ENCODE measurements at places on chromosomes 5 and 9.

- no peak for DNase-seq
These were observed 161.5 kb upstream of the CDKN2B start for GRCh38 chr9:22170556-22170955.

DNA sequence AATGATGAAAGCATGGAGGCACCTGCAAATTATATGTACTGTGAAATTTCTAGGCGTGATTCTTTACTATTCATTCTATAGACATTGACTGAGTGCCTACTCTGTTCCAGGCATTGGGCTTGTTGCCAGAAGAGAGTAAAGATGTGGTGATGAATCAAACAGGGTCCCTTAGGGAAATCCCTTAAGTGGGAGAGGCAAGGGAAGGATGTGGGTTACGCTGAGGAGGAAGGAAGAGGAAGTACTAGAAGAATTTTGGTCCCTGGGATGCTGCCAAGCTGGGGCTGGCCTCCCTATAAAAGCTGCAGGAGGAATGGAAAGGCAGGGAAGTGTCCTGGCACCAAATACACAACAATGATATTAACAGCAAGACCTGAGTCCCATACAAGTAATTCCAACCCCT is 76.7 kb upstream of the SPOCK1 start:
- DNase-seq: peak; percentile 43

DNA sequence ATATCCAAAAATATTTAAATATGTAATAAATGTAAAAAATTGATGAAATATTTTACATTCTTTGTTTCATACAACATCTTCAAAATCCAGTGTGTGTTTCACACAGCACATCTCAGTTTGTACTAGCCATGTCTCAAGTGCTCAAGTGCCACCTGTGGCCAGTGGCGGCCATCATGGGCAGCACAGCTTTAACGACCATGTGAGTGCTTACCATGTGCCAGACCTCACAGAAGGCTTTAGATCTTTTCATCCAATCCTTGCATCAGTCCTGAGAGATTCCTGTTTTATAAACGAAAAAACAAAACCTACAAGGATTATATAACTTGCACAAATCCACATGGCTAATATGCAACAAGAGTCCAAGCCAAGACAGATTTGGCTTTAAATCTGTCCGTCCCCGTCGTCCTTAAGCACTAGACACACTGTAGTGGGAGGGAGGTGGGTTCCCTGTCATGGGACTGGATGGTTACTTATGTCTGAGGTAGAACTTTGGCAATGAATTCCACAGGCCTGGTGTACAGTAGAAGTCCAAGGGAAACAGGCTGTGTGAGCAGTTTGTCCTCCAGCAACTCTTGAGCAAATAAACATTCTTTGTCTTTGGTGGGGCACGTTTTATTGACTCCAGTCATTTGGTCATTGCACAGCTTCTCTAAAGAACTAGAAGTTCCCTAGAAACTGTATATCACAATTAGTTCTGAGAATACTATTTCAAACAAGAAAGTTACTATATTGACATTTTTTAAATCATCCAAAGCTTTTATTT is 25.0 kb upstream of the F2R start:
- DNase-seq: no peak

DNA sequence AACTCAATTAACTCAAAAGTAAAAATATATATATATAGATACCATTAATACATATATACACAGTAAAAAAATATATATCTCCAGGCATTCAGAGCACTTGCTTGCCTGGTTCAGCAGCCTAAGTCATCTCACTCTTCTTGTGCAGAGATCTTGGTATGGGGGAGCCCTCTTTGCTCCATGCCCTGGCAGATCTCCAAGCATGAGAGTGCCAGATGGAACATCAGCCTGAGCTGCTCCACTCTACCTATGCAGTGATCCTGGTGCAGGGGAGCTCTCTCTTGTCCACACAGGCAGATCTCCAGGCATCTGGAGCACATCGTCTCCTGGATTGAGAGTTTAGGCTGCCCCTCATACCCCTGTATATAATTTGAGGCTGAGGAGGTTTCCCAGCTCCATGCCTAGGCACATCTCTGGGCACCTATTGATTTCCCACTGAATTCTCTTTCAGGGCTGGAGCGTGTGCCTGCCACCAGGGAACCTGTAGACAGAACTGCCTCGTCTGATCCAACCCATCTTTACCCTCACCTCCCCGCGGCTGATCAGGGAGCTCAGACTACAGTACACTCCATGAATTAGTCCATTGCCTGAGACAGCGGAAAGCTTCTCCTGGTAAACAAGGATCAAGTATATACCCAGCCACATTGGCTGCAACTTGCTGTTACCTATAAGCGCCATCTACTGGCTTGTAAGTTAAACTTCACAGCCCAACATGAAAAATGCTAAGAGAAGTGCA is 342.4 kb upstream of the GRIA1 start:
- DNase-seq: peak; percentile 33

DNA sequence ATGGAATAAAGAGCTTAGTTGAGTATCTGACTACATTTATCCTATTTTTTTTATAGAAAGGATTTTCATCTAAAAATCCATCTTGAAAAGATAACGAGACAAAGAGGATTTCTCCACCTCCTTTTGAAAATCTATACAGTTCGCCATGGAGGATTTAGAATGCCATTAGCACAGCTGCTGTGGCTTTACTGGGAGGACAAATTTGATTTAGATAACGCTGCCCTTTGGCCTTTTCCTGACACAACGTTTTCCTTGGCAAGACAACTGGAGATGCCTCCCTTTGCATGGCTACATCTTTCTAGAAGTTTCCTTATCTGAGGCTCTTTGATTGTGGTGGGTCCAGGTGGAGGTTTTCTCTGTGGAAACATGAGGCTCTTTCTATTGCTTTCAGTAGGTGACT is 146.7 kb upstream of the KLF9 start:
- no peak for DNase-seq

- DNase-seq: peak; percentile 27
These were observed 241.4 kb downstream of the ARHGAP26 start for GRCh38 chr5:143011585-143011984.

DNA sequence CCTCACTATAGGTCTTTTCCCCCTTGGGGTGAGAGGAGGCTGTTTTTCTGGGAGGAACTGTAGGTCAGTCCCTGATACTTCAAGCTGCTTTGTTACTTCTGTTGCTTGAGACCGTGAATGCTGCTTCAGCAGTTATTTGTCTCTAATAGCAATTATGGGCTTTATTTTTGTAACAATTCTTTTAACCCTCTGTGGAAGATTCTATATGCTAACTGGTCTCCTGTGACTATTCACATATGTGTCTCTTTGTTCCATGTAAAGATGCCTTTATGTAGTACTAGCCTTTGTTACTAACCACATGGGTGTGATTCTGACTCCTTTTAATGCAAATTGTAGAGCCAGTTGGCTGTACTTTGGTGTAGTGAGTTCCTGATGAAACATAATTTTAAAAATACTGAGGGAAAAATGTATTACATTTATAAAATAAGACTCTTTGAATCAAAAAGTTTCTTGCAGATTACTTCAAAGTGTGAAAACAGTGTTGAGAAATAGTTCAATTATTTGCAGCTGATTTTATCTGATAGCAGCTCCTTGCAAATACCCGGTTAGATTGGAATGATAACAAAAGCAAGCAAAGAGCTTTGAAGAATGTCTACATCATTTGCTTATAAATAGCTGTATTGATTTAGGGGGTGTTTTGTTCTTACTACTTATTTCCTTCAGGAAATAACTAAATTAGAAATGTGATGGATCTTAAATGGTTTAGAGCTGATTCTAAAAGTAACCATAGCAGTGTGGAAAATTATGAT is 46.6 kb downstream of the ANGPTL2 start:
- DNase-seq: no peak

DNA sequence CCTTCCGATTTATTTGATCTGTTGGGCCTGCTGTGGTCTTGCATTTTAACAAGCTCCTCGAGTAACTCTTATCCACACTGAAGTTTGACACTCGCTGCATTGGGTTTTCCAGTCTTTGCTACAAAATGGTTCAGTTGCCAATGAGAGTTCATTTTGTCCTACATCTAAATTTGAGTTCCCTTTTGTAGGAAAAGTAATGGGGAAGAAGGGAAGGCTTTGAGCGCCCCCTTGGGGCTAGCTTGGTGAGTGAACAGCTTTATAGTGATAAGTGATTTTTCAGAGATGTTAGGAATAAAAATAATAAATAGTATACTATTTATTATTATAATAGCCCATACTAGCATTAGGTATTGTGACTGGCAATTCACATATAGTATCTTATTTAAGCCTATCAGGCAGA is 89.9 kb upstream of the GNAQ start:
- peak; percentile 17 for DNase-seq

DNA sequence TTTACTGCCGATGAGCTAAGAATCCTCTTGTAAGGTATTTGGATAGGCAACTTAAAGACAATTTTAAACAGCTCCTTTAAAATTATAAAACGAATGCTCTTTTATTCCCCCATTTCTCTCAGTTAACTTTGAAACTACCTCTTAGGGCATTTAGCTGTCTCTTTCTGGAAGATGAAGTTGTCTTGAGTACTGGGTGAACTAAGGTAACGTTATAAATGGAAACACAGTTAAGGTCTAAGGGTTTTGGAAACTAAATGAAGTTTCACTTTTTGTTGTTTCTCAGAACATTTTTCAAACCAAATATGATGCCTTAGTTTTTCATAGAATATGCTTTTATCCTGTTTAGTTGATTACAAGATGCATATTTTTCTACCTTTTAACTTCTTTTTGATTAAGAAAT is 6.8 kb downstream of the UBE2R2 start:
- DNase-seq: no peak

GRCh38 chr5:109743041-109743531 is 53.4 kb downstream of the MAN2A1 start:
- DNase-seq: no peak

GRCh38 chr5:32531885-32532520 is 53.4 kb upstream of the SUB1 start:
- peak; percentile 70 for DNase-seq

DNA sequence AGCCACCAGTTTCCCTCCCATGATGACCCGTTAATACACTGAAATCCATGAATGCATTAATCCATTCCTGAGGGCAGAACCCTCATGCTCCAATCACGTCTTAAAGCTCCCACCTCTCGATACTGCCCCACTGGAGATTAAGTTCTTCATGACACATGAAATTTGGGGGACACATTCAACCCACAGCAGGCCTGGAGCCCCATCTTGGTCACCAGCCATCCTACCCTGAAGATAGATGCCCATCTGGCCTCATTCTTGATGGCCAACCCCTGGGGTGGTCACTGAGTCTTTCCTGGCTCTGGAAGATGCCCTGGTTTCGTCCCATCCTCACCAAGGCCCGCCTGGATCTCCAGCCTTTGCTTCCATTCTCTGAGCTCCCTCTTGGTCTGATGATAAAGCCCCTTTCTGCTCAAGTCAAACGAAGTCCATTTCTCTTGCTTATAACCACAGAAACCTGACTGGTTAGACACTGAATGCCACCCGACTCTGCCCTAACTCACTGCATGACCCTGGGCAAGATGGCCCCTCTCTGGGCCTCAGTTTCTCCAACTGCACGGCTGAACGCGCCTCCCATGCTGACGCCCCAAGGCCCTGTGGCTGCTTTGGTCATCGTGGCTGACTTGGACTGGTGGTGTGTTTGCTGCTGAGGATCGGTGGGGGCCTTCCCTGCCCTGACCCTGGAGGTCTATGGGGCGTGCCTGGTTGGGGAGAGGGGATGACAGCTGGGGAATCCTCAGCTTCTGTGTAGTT is 138.4 kb upstream of the IER5L start:
- DNase-seq: no peak

DNA sequence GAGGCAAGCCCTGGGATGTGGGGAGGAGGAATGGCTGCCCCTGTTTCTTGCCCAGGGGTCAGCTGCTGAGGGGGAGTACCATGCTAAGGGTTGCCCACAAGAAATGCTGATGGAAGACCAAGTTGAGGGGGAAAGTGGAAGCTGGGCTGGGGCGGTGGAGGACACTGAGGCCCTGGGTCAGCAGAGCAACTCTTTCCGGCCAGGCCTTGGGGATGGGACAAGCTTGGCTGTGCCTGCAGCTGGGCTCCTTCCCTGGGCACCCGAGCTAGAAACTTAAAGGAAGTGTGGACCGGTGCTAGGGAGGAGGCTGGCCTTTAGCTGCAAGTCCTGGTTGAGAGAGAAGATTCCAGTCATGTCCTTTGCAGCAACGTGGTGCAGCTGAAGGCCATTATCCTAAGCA is 22.7 kb downstream of the CSF1R start:
- DNase-seq: no peak

GRCh38 chr9:116940614-116941215 is 253.6 kb downstream of the TRIM32 start:
- DNase-seq: no peak

DNA sequence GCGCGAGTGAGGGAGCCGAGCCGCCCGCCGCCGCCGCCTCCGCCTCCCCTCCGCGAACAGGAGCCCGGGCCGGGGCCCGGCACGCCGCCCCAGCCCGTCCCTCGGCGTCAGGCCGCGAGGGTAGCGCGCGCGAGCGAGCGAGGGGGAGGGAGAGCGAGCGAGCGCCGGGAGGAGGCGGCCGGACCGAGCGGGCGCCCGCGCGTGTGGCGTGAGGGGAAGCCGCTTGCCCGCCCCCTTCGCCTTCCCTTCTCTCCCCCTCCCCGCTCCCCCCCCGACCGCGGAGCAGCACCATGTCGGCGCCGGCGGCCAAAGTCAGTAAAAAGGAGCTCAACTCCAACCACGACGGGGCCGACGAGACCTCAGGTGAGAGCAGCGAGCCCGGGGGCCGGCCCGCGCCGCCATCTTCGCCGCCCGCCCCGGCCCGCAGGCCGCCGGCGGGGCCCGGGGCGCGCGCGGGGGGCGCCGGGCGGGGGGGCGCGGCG is 312 bp downstream of the SET start:
- peak; percentile 62 for DNase-seq

GRCh38 chr9:68975365-68976043 is 38.4 kb downstream of the PRKACG start:
- no peak for DNase-seq

DNA sequence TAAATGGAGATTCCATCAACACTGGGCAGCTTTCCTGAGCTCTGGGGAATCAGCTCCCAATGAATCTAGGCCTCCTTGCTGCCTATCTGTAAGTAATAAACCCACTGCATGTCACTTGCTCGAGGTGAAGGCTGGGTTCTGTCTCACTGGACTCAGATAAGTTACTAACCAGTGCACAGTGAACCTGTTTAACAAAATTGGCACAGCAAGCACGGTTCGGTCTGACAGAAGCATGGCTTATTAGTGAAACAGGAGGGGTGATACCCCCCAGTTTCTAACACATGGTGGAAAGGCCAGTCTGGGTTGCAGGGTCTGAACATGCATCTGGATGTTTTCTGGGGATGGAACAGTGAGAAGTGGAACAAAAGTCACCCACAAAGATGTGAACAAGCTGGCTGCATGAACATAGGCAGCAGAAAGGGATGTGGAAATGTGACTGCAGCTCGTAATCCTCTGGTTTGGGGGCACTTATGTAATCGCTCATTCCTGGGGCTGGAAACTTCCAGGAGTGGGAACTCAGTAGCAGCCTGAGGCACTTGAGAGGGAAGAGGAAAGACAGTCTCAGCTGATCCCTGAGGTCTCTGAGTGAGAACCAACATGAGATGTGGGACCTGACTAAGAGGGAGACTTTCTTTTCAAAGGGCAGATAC is 37.7 kb downstream of the UGT3A2 start:
- no peak for DNase-seq

DNA sequence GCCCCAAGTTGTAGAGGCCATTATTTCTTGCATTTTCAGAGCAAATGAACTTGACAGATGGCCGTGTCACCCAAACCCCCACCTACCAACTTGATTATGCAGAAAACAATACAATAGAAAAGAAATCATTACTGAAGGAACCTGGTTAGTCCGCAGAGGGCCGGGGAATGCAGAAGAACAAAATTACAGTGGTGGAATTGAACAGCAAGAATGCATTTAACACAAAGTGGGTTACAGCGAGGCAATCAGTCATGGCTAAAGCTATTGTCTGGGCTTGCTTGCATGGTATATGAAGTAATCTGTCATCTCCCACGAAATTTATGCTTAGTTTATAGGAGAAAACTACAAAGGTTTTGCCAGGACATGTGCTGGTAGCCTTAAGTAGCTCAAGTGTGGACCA is 238.3 kb upstream of the IRX1 start:
- no peak for DNase-seq
